Renal pelvis (tissue), 12 donors: ENCODE measurements at places on chromosomes 11 and 22.

DNA sequence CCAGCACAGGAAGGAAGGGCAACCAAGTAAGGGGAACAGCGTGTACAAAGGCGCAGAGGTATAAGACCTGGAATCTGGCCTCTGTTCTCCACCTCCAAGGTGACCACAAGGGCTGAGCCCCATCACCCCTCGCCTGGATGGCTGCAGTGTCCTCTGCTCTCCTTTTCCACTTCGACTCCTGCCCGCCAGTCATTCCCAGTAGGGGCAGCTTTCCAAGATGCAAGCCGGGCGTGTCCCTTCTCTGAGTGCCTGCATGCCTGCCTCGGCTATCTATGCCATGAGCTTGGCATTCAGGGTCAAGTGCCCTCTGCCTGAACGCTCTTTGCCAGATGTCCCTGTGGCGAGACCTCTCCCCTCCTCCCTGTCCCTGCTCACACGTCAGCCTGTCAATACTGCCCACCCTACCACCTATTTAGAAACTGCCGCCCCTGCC lies 17.0 kb downstream of the FADS3 start:
- no peak for DNase-seq

GRCh38 chr11:119423509-119424254 lies 710 bp upstream of the THY1 start:
- no peak for DNase-seq

DNA sequence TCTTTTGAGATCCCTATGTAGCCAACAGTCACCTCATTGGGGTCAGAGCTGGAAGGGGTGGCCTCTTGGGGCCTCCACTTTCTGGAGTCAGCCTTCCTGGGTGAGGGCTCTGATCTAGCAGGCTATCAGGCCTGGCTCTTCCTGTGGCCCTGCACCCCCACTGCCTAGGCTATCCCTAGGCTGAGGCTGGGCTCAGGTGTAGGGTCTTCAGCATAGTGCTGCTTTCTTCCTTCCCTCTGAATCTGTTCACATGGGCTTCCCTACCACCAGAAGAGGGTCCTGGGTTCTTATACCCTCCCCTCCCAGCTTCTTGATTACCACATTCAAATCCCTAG lies 456 bp upstream of the SPI1 start:
- DNase-seq = no peak

- DNase-seq = no peak
Measured at GRCh38 chr22:40578171-40578570, 58.3 kb downstream of the MRTFA start.

GRCh38 chr11:63554877-63555223 lies 8.3 kb downstream of the PLAAT2 start:
- no peak for DNase-seq

DNA sequence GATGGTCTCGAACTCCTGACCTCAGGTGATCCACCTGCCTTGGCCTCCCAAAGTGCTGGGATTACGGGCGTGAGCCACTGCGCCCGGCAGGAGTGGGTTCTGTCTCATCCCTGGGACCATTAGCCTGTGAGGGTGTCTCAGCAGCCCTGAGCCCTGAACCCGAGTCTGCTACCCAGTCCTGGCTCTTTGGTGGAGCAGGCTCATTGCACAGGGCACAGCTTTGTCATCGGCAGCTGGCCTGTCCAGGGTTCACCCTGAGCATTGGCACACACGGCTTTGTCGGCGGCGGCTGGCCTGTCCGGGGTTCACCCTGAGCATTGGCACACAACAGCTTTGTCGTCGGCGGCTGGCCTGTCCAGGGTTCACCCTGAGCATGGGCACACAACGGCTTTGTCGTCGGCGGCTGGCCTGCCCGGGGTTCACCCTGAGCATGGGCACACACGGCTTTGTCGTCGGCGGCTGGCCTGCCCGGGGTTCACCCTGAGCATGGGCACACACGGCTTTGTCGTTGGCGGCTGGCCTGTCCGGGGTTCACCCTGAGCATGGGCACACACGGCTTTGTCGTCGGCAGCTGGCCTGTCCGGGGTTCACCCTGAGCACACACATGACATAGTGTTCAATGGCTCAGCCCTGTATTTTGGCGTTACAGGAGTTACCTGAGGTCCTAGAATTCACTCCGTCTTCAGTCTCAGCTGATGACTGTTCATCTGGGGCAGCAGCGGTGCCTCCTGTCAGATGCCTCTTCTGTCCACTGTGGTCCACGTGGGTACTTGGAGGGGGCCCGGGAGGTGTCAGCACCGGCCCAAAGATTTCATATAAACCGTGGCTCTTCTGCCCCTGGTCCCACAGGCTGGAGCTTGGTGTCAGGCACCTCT lies 1082.5 kb downstream of the BRD1 start:
- no peak for DNase-seq
